ENCODE measurements at places on chromosomes 3 and 15.
A peak's percentile ranks its signal among the peaks of the same experiment; 100 is the strongest.

DNA sequence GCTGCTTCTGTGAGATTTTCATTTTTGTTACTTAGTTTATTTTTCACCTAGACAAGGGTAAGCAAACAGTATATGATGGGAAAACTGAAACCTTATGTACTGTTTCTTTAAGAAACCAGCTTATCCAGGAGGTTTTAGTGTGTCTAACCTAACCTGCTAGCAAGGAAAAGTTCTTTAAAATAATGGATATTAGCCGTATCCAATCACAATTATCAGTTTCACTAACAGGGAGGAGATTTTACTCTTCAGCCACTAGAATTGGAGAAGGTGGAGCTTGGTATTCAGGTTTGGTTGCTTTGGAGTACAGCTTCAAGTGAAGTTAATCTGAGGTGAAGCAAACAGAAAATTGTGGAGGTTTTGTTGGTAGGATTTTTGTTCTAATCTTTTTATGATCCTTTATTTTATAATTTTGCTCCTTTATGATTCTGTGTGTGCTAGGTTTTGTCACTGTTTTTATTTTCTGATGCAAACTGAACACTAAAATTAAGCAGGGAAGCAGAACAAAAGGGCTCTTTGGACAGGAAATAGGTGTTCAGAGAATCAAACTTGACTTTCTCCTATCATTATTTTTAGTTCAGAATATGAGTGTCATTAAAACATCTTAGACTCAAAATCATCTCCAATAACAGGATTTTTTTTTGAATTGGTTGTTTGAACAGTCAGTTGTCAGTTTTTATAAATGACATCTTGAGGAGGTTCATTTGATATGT is 13.0 kb downstream of the ZFAND6 start:
- DNase-seq: peak; percentile 71

- DNase-seq: no peak
These were observed at the start of gene CEMIP for GRCh38 chr15:80778964-80779657. Gene CEMIP, plus strand, starts transcription at chr15:80779370. Its CDS starts 94,510 bp downstream, at chr15:80873880.

- no peak for DNase-seq
These were observed 6.5 kb downstream of the FOXP1 start for GRCh38 chr3:71577011-71577410.

DNA sequence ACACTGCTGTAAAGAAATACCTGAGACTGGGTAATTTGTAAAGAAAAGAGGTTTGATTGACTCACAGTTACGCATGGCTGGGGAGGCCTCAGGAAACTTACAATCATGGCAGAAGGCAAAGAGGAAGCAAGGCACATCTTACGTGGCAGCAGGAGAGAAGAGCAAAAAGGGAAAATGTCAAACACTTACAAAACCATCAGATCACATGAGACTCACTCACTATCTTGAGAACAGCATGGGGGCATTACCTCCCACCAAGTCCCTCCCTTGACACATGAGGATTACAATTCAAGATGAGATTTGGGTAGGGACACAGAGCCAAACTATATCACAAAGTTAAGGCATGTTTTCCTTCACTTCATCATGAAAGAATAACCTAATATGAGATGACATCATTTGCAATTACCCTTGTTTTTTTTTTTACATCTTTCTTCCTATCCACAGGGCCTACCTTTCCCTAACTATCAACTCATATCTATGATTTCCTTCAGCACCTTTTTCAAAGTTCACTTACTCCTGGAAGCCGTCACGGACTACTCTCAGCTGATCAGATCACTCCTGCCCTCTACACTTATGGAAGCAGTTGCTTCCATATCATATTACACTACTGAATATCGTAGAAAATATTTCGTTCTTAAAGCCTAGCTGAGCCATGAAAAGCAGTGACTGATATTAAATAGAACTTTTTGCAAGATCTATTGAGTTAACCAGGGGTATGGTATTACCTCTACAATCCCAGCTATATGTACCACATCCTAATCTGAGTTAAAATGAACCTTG is 25.5 kb upstream of the ATP8B4 start:
- DNase-seq: no peak

GRCh38 chr15:72306211-72306785 is 13.7 kb downstream of the CELF6 start:
- DNase-seq: peak; percentile 72

GRCh38 chr3:23904545-23904944 is 12.2 kb downstream of the NKIRAS1 start:
- no peak for DNase-seq

DNA sequence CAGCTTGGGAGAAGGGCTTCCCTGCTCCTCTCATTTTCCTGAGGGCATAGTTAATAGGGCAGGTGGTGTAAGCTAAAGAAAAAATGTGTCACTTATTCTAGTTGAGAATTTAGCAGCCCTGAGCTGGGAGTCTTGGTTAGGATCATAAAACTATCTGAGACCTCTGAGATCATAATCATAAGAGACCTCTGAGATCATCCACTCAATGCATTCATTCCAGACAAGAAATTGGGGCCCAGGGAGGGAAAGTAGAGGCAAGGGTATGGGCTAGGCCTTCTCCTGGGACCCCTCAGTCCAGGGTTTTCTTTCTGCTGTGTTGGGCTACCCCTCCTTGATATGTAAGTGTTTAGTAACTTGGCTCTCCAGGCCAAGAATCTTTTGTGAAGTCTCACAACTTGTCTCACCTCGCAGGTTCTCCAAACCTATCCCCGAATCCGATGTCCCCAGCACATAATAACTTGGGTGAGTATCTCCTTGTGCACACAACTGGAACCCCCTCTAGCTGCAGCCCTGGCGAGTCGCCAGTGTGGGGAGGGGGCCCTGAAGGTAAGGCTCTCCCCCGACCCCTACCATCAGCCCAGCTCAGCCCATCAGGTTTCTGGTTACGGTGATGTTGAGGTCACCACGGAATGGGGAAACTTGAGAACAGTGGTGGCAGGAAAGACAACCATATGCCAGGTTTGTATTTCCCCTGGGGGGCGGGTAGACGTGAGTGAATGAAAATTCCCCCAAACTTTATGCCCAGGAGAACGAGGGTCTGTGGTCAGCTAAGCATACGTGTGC is 84.1 kb downstream of the AAGAB start:
- DNase-seq: no peak

DNA sequence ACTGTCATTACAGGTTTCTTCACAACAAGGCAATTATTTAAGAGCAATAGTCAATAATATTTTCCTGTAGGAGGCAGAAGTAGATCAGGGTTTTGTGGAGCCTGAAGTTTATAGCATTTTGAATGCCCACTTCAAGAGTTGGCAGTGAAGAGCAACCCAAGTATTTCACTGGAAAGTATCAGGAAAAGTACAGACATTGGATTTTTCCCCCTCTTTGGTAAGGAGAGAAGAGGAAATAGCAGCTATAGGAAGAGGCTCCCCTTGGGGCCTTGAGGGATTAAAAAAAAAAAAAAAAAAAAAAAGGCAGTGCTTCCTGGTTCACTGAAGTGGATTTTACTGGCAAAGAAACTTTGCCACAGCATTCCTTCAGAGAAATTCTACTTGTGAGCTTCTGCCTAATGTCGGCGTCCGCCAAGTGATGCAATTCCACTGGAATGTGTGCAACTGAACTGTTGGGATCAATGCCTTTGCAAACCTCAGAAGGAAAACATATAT is 5.7 kb upstream of the CNTN6 start:
- no peak for DNase-seq

GRCh38 chr3:61357902-61358301 is 106.7 kb upstream of the FHIT start:
- DNase-seq: no peak

- peak; percentile 30 for DNase-seq
These were observed 244.2 kb upstream of the SATB1 start for GRCh38 chr3:18669374-18669773.

Data from CD4-positive, alpha-beta memory T cell (primary cell).